ENCODE measurements at places on chromosomes 11 and 22.
A peak's percentile ranks its signal among the peaks of the same experiment; 100 is the strongest.

DNA sequence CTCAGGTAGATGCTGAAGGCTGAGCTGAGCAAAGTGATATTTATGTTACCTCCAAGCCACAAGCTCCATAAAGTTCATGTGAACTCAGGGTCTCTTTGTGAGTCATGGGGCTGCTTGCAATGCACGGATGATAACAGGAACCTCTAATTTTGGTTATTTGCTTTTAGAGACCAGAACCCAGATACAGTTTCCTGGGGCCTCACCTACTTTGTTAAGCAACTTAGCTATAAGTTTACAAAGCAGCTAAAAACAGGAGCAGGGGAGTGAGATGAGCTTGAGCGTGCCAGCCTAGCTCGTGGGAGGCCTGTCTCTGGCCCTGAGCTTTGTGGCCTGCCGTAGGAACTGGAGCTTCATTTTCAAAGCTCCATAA lies 29.2 kb downstream of the SREBF2 start:
- H3K4me3 ChIP-seq: no peak overlapping the region
- no peak for DNase-seq
- H3K4me1 ChIP-seq: peaks cover 86% of the 10 kb centered on the region
- H3K27ac ChIP-seq: peak overlapping the region; percentile 68
- H3K36me3 ChIP-seq: no peaks in the 10 kb centered on the region
- H3K27me3 ChIP-seq: no peaks in the 10 kb centered on the region

GRCh38 chr22:39625569-39626537 lies 55.3 kb downstream of the CACNA1I start:
- H3K4me1 ChIP-seq: no peaks in the 10 kb centered on the region
- no peaks in the 10 kb centered on the region for H3K36me3 ChIP-seq
- no peak overlapping the region for H3K4me3 ChIP-seq
- no peak for DNase-seq
- H3K27ac ChIP-seq: no peak overlapping the region
- H3K27me3 ChIP-seq: no peaks in the 10 kb centered on the region

DNA sequence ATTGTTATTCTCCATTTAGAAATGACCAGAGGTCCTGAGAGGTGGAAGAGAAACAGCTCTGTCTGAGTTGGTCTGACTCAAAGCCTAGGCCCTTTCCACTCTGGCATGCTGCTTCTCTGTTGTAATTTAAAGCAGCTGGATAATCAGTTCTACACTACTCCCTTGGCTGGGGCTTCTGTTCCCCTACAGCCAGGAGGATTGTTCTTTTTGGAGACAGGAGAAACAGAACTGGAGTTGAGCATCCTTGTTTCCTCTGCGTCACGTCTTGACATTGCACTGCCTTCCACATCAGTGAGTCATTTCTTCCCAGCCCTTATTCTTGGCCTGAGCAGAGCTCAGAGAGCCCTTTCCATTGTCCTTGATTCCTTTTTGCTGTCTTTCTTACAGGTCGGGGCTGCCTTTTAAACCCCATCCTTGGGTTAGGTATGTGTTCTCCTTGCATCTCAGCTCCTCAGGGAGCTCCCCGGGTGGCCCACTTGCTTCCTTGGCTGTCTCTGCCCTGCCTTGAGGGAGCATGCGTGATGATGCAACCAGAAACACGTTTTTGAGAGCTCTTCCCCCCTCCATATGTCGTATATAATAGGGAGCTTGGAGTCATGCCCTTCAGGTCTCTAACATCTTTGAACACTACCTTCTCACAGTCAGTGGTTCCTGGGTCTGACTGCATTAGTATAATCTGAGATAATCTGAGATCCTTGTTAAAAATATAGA lies 35.7 kb downstream of the CYB5R2 start:
- no peaks in the 10 kb centered on the region for H3K27me3 ChIP-seq
- no peaks in the 10 kb centered on the region for H3K36me3 ChIP-seq
- H3K4me3 ChIP-seq: no peak overlapping the region
- peak overlapping the region; percentile 72 for H3K27ac ChIP-seq
- no peak for DNase-seq

GRCh38 chr11:105881027-105881426 lies 141.0 kb downstream of the MSANTD4 start:
- no peaks in the 10 kb centered on the region for H3K4me1 ChIP-seq
- no peaks in the 10 kb centered on the region for H3K27me3 ChIP-seq
- no peak for DNase-seq
- no peaks in the 10 kb centered on the region for H3K36me3 ChIP-seq
- H3K4me3 ChIP-seq: no peak overlapping the region
- no peak overlapping the region for H3K27ac ChIP-seq

GRCh38 chr11:66188580-66188979 lies 79.9 kb upstream of the RAB1B start:
- no peaks in the 10 kb centered on the region for H3K27me3 ChIP-seq
- no peak overlapping the region for H3K4me3 ChIP-seq
- no peaks in the 10 kb centered on the region for H3K36me3 ChIP-seq
- no peaks in the 10 kb centered on the region for H3K4me1 ChIP-seq

GRCh38 chr11:68684385-68685356 lies at the start of gene GAL:
Gene GAL, plus strand, starts transcription at chr11:68684544. Its CDS starts 380 bp downstream, at chr11:68684924.
- H3K4me1 ChIP-seq: peaks cover 2% of the 10 kb centered on the region
- H3K27me3 ChIP-seq: no peaks in the 10 kb centered on the region
- peak within 1 kb of the TSS; percentile 27 for H3K4me3 ChIP-seq
- H3K36me3 ChIP-seq: no peaks in the 10 kb centered on the region
- H3K27ac ChIP-seq: no peak within 1 kb of the TSS

GRCh38 chr11:115696563-115696962 lies 192.3 kb upstream of the CADM1 start:
- H3K4me1 ChIP-seq: peaks cover 40% of the 10 kb centered on the region
- H3K4me3 ChIP-seq: no peak overlapping the region
- H3K27ac ChIP-seq: no peak overlapping the region
- DNase-seq: no peak
- H3K36me3 ChIP-seq: no peaks in the 10 kb centered on the region

DNA sequence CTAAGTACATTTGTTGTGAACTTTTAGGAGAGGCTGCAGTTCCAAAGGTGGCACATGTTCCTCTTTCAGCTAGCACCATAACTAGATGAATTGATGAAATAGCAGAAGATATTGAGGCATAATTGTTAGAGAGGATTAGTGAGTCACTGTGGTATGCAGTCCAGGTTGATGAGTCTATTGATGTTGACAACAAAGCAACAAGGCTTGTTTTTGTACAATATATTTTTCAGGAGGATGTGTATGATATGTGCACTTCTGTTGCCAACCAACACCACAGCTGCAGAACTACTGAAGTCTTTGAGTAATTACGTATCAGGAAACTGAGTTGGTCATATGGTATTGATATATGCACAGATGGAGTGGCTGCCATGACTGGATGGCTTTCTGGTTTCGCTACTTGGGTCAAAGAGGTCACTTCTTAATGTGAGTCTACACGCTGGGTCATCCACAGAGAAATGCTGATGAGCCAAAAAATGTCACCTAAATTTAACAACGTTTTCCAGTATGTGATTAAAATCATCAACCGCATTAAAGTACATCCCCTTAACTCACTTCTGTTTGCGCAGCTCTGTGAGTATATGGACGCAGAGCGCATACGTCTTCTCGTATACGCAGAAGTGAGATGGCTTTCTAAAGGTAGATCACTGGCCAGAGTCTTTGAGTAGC lies 261.3 kb upstream of the ANO5 start:
- no peaks in the 10 kb centered on the region for H3K4me1 ChIP-seq
- no peak overlapping the region for H3K4me3 ChIP-seq
- no peak for DNase-seq
- no peaks in the 10 kb centered on the region for H3K36me3 ChIP-seq
- no peak overlapping the region for H3K27ac ChIP-seq
- H3K27me3 ChIP-seq: no peaks in the 10 kb centered on the region

GRCh38 chr22:38505541-38506117 lies 482 bp downstream of the DDX17 start:
- H3K4me1 ChIP-seq: peaks cover 67% of the 10 kb centered on the region
- peak; percentile 69 for DNase-seq
- H3K4me3 ChIP-seq: peak overlapping the region; percentile 96
- H3K27me3 ChIP-seq: no peaks in the 10 kb centered on the region
- peak overlapping the region; percentile 100 for H3K27ac ChIP-seq
- peaks cover 10% of the 10 kb centered on the region for H3K36me3 ChIP-seq

- H3K27me3 ChIP-seq: no peaks in the 10 kb centered on the region
- H3K4me3 ChIP-seq: no peak overlapping the region
- H3K27ac ChIP-seq: no peak overlapping the region
- no peaks in the 10 kb centered on the region for H3K36me3 ChIP-seq
Measured at GRCh38 chr11:6298605-6299004, 21.7 kb downstream of the CAVIN3 start.

- no peak overlapping the region for H3K4me3 ChIP-seq
- H3K27ac ChIP-seq: no peak overlapping the region
- DNase-seq: no peak
- no peaks in the 10 kb centered on the region for H3K4me1 ChIP-seq
- H3K27me3 ChIP-seq: no peaks in the 10 kb centered on the region
Measured at GRCh38 chr11:2794046-2794967, 91.3 kb downstream of the CDKN1C start.

DNA sequence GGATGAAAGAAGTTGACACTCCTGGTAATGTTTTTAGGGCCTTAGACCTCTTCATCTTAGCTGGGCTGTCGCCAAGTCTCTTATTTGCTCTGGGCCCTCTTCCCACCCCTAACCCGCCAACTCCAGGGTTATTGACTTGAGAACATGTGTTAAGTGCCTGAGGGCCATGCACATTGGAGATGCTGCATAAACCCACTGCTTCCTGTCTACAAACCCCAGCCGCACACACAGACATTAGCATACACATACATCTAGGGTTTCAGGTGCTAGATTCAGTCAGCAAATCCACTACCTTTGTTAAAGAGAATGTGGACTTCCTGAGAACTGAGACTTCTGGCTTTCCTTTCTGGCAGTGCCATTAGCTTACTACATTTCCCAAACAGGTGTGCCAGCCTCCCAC lies 817 bp downstream of the PANX3 start:
- no peaks in the 10 kb centered on the region for H3K36me3 ChIP-seq
- DNase-seq: no peak
- no peak overlapping the region for H3K27ac ChIP-seq
- no peaks in the 10 kb centered on the region for H3K4me1 ChIP-seq

DNA sequence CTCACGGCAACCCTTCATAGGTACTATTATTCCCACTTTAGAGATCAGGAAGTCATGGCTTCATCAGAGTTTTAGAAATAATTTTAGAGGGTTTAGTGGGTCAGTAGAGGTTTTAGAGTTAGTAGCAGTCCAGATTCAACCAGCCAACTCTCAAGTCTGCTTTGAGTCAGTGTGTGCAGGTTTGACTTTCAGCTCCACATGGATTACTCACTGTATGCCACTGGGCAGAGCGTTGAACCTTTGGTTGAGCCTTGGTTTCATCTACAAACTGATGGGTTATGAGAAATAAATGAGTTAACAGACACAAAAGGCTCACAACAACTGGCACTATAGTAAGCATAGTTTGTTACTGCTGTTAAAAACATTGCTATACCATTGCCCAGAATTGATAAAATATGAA lies 19.0 kb upstream of the TP53AIP1 start:
- H3K27me3 ChIP-seq: no peaks in the 10 kb centered on the region
- H3K4me1 ChIP-seq: peaks cover 4% of the 10 kb centered on the region
- no peak overlapping the region for H3K27ac ChIP-seq
- H3K4me3 ChIP-seq: no peak overlapping the region

DNA sequence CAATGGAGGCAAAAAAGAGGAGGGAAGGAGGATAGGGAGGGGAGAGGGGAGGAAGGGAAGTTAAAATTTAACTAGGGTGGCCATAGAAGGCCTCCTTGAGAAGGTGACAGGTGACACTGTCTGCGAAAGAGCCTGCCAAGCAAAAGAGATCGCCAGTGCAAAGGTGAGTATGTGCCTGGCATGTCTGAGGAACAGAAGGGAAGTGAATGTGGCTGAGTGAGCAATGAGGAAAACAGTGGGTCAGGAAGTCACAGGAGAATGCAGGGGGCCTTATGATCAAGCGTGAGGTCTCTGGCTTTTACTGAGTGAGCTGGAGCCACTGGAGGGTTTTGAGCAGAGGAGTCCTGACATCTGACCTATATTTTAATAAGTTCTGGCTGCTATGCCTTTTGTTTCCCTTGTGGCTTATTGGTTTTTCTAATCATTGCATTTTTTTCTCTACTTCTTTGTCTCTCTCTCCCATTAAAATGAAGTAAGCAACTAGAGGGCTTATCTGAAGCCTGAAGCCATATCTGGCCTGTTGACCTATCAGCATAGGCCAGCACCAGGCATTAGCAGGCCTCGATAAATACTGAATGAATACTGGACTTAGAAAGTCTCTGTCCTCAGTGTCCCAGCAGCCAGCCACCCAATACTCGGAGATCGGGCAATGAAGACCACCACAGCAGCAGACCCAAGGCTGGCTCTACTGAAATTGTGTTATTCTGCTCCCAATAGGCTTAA lies 5.6 kb downstream of the AP1B1 start:
- no peak for DNase-seq
- peaks cover 11% of the 10 kb centered on the region for H3K4me1 ChIP-seq
- no peak overlapping the region for H3K4me3 ChIP-seq
- H3K36me3 ChIP-seq: no peaks in the 10 kb centered on the region
- no peaks in the 10 kb centered on the region for H3K27me3 ChIP-seq
- peak overlapping the region; percentile 67 for H3K27ac ChIP-seq

DNA sequence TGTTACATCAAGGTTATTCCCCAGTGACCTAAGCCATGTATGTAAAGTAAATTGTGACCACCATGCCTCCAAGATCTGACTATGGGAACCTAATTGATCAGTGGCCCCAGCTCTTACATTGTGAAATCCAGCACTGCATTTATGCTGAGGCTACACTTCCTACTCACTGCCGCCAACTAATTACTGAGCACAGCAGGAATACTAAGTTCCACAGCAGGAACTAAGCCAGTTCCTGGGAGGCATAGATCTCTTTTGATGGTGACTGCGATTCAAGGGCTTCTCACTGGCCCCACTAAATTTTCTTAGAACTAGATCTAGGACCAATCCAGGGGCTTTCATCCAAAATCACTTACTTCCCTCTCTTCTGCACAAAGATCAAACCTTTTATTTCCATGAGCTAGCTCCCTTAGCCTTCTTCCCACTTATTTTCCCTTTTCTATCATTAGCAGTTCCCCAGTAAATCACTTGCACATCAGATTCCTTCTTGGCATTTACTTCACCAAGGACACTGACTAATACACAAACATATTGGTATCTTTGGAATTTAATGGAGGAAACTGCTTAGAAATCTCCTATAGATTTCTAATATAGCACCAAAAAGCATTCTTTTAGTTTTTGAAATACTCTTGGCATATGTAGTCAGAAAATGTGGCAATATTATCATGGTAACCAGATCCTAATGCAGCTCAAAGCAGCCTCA lies 46.0 kb downstream of the CNTN5 start:
- no peak overlapping the region for H3K27ac ChIP-seq
- H3K36me3 ChIP-seq: no peaks in the 10 kb centered on the region
- H3K27me3 ChIP-seq: no peaks in the 10 kb centered on the region
- DNase-seq: no peak
- H3K4me1 ChIP-seq: peaks cover 4% of the 10 kb centered on the region

GRCh38 chr11:36362902-36363301 lies 66.8 kb downstream of the PRR5L start:
- no peaks in the 10 kb centered on the region for H3K27me3 ChIP-seq
- no peak overlapping the region for H3K4me3 ChIP-seq
- H3K4me1 ChIP-seq: no peaks in the 10 kb centered on the region
- DNase-seq: no peak
- no peaks in the 10 kb centered on the region for H3K36me3 ChIP-seq
- no peak overlapping the region for H3K27ac ChIP-seq

Measured in tibial nerve (tissue), 4 donors.